Aortic smooth muscle cell (primary cell): ENCODE measurements at places on chromosomes 5 and 9. TPM values are rescaled to one million over a fixed set of nuclear protein-coding genes. Genes with fewer than 3 reads are reported as not detected.

Gene WASHC1
- total RNA-seq = 3.4 and 4.2 TPM in 2 replicates

Gene PCA3
- 0.12 and 0.26 TPM in 2 replicates for total RNA-seq

Gene S100Z
- total RNA-seq = not detected in 2 replicates

Gene PHF24
- 0.06 and 0.13 TPM in 2 replicates for total RNA-seq

Gene OTP
- total RNA-seq = not detected in 2 replicates

Gene DPYSL3
- 108 and 118 TPM in 2 replicates for total RNA-seq

Gene SH2D3C
- 1.1 and 2.0 TPM in 2 replicates for total RNA-seq

Gene IL9
- total RNA-seq = not detected in 2 replicates

Gene CBY3
- 0.12 TPM in 1 of 2 replicates, not detected in the other for total RNA-seq

Gene PCDHB8
- 0.62 and 1.1 TPM in 2 replicates for total RNA-seq

Gene SPINK7
- total RNA-seq = not detected in 2 replicates

Gene LPCAT1
- 52.5 and 77.0 TPM in 2 replicates for total RNA-seq

Gene LCN6
- total RNA-seq = not detected in 2 replicates

Gene BTNL8
- not detected in 2 replicates for total RNA-seq

Gene TXNDC8
- not detected in 2 replicates for total RNA-seq

Gene SLC36A2
- total RNA-seq = not detected in 2 replicates

Gene BARHL1
- total RNA-seq = not detected in 2 replicates

Gene PRLR
- total RNA-seq = under 0.01 and 0.26 TPM in 2 replicates

Gene ZNF367
- 10.1 and 15.9 TPM in 2 replicates for total RNA-seq

Gene MAT2B
- total RNA-seq = 53.0 and 61.7 TPM in 2 replicates

Gene PSMB7
- total RNA-seq = 248 and 293 TPM in 2 replicates

Gene TSSK1B
- total RNA-seq = under 0.01 and 0.13 TPM in 2 replicates

Gene SPATA24
- total RNA-seq = 7.0 and 9.6 TPM in 2 replicates

Gene ST8SIA4
- total RNA-seq = 0.19 and 0.26 TPM in 2 replicates

Gene MYMK
- not detected in 2 replicates for total RNA-seq

Gene HSPB3
- total RNA-seq = 0.37 TPM in 1 of 2 replicates, not detected in the other

Gene SHOC1
- total RNA-seq = not detected in 2 replicates

Gene SREK1IP1
- 10.4 and 10.6 TPM in 2 replicates for total RNA-seq

Gene PFN3
- not detected in 2 replicates for total RNA-seq

Gene GAPT
- total RNA-seq = not detected in 2 replicates

Gene FKBP15
- total RNA-seq = 21.8 and 22.0 TPM in 2 replicates

Gene PCDHB4
- 0.68 and 0.79 TPM in 2 replicates for total RNA-seq

Gene ARHGEF39
- total RNA-seq = 0.44 and 0.53 TPM in 2 replicates

Gene PCDHB14
- 0.92 and 1.1 TPM in 2 replicates for total RNA-seq

Gene SLC45A2
- total RNA-seq = 0.19 TPM in 1 of 2 replicates, not detected in the other

Gene CCNI2
- not detected in 2 replicates for total RNA-seq
